ENCODE measurements at places on chromosomes 2 and 18.
A peak's percentile ranks its signal among the peaks of the same experiment; 100 is the strongest.

GRCh38 chr2:40281021-40281940 is 170.6 kb downstream of the SLC8A1 start:
- no peak for DNase-seq

GRCh38 chr2:201913201-201913600 is 106.9 kb downstream of the CDK15 start:
- no peak for DNase-seq

DNA sequence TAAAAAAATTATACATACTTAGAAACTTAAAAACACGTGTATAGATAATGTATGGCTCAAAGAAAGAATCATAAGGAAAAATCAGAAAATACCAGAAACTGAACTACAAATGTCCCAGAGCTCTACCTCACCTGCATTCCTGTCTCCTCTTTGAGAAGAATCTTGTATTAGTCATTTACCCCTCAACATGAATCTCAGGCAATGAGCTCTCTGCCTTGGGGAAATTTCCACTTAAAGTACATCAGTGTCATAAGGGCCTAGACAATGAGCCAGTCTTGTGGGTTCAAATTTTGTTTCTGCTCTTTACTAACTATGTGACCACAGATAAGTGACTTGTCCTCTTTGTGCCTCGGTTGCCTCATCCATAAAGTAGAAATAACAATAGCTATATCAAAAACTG is 40.1 kb downstream of the SCG2 start:
- DNase-seq = no peak

DNA sequence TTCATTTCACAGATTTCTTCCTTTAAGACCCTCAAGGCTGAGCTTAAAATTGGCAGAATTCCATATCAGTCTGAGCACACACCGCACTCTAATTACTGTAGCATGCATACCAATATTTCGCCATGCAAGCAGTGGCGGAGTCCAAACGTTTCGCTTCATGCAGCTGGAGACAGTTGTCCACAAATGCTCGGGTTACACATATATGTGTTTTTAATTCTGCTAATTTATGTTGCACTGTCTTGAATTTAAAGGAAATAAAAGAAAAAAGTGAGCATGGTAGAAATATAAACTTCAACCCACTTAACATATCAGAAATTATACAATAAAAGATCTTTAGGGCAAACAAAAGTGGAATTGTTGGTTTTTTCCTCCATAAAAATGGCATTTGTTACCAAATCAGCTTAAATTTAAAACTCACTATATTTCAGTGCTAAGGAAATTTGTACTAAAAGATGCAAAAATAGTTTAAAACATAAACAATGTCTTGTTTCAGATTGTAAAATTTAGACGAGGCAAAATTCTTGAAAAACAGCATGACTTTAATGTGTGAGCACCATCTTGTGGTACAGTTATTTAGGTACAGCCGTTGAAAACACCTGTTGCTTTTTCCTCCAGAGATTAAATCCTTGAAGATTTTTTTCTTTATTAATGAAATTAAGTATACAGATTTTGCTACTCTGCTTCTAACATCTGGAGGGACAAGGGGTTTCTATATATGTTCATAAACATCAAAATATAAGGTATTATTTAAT is 24.1 kb upstream of the KANSL1L start:
- DNase-seq = no peak

GRCh38 chr2:64036034-64036705 is 16.9 kb upstream of the VPS54 start:
- no peak for DNase-seq

DNA sequence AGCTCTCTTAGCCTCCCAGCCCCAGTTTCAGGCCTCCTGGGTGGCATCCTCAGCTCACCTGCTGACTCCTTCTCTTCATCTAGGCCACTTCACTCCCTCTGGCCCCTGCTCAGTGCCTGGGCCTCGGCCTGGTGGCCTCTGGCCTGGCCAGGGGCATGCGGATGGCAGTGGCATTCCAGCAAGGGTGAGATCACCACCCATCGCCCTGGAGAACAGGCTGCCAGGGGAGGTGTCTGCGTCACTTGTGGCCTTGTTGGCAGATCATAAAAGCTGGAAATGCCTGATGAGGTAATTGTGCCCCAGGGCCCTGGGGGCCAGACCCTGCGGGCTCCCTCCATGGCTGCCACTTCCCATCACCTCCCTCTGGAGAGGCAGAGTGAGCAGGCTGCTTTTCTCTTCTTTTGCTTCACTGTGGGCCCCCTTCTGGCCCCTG is 72.5 kb upstream of the SMAD2 start:
- no peak for DNase-seq

DNA sequence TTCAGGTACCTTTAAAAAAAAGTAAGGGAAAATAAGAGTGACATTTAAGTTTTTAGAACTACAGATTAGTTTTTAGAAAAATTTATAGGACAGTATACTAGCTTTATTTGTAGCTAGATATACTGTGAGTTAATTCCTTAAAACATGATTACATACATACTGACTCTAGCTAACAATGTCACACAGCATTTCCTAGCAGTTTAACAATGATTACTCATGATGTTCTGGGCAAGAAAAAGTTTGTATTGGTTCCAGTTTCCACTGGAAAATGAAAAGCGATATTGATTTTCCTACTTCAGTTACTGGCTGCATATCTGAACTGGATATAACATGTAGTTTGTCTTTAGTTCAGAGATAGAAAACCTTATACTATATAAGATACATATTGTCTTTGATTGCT is 19.4 kb downstream of the SLC39A6 start:
- DNase-seq = no peak

GRCh38 chr2:103660519-103660918 is 898.7 kb downstream of the TMEM182 start:
- DNase-seq = no peak

- no peak for DNase-seq
Observed at GRCh38 chr2:95294579-95295250, 2.4 kb upstream of the KCNIP3 start.

DNA sequence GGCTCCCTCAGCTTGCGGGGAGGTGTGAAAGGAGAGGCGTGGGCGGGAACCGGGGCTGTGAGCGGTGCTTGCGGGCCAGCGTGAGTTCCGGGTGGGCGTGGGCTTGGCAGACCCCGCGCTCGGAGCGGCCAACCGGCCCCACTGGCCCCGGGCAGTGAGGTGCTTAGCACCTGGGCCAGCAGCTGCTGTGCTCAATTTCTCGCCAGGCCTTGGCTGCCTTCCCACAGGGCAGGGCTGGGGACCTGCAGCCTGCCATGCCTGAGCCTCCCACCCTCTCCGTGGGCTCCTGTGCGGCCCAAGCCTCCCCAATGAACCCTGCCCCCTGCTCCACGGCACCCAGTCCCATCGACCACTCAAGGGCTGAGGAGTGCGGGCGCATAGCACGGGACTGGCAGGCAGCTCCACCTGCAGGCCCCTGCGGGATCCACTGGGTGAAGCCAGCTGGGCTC is 48.2 kb downstream of the RNF138 start:
- no peak for DNase-seq

- no peak for DNase-seq
Observed at GRCh38 chr2:40189881-40190280, 262.0 kb downstream of the SLC8A1 start.

- DNase-seq = no peak
Observed at GRCh38 chr18:72391427-72391826, 152.7 kb downstream of the CBLN2 start.

- DNase-seq = no peak
Observed at GRCh38 chr2:145221032-145221431, 701.1 kb upstream of the ZEB2 start.

DNA sequence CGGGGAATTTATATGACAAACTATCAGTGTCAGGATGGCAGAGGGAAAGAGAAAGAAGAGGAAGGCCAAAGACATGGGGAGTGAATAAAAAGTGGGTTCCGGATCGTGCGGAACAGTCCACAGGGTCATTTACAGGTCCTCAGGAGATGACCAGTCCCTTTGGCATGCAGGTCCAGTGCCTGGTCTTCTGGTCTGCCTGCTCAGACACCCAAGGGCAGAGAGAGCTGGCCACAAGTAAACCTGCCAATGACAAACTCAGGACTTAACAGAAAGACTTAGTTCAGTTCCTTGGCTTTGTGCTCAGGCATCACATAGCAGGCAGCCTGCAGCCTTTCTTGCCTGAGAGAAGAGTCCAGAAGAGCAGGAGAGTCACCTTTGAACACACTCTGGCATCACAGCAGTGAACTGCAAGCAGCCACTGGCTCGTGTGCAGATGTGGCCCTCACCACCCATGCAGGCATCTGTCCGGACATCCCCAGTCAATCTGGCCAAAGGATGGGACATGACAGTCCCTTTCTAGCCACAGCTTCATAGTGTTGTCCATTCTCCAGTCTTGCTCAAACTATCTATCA is 14.0 kb downstream of the TMEM127 start:
- DNase-seq = peak; percentile 74

DNA sequence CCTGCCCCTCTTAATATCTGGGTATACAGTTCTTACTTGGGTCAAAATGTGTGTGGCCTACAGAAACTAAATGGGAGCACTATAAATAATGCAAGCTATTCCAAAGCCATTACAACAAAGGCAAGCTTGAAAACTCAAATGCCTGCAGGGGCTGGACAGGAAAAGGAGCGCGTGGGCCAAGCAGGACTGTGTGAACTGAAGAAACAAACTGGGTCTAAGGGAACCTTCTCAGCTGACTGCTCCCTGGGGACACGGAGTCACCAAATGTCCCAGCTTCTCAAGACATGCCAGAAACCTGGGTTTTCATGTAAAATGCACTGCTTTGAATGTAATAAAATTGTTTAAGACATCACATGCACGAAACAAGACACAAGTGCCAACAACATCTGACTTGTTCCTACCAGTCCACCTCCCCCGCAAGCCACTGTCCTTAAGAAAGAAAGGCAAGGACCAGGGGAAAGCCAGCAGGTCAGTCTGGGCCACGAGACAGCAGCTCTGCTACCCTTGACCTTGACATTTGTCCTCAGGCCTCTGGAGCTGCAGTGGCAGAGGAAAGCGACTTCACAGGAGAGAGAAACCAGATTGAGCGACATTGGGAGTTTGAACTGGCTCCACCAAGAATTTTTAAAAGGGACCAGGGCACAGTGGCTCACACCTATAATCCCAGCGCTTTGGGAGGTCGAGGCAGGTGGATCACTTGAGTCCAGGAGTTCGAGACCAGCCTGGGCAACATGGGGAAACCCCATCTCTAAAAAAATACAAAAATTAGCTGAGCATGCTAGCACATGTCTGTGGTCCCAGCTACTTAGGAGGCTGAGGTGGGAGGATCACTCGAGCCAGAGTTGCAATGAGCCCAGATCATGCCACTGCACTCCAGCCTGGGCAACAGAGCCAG is 89.7 kb upstream of the SH3BP4 start:
- DNase-seq = no peak

DNA sequence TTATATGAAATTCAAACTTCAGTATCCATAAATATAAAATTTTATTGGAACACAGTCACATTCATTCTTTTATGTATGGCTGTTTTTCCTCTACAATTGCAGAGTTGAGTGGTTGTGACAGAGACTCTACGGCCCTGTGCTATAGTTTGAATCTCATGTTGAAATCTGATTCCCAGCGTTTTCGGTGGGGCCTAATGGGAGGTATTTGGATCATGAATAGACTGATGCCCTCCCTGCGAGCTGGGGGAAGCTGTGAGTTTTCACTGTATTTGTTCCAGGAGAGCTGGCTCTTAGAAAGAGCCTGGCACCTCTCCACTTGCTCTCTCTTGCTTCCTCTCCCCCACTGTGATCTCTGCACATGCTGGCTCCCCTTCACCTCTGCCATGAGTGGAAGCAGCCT is 1.7 kb downstream of the PFN4 start:
- DNase-seq = peak; percentile 9

- DNase-seq = no peak
Observed at GRCh38 chr2:189218236-189218635, 38.7 kb upstream of the COL5A2 start.

GRCh38 chr18:48782381-48782861 is 168.3 kb downstream of the SMAD7 start:
- no peak for DNase-seq

DNA sequence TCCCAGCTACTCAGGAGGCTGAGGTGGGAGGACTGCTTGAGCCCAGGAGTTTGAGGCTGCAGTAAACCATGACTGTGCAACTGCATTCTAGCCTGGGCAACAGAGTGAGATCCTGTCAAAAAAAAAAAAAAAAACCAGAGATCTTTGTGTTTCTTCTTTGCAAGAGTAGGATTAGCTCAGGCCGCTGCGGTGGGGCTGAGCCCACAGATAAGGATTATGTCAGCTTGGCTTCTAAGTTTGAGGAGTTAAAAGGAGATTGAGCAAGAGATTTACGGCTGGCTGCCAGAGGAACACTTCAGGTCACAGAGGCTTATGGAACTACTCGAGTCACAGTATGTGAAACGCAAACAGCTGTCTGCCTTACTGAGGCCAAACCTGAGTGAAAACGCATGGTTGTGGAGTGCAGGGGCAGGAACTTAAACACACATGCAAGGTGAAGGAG is 146.7 kb upstream of the L3MBTL4 start:
- no peak for DNase-seq

- no peak for DNase-seq
Observed at GRCh38 chr18:39480494-39481195, 1915.0 kb upstream of the CELF4 start.

- no peak for DNase-seq
Observed at GRCh38 chr2:232102380-232102779, 140.9 kb downstream of the DIS3L2 start.

- no peak for DNase-seq
Observed at GRCh38 chr18:57644540-57644939, 22.9 kb upstream of the NARS1 start.

DNA sequence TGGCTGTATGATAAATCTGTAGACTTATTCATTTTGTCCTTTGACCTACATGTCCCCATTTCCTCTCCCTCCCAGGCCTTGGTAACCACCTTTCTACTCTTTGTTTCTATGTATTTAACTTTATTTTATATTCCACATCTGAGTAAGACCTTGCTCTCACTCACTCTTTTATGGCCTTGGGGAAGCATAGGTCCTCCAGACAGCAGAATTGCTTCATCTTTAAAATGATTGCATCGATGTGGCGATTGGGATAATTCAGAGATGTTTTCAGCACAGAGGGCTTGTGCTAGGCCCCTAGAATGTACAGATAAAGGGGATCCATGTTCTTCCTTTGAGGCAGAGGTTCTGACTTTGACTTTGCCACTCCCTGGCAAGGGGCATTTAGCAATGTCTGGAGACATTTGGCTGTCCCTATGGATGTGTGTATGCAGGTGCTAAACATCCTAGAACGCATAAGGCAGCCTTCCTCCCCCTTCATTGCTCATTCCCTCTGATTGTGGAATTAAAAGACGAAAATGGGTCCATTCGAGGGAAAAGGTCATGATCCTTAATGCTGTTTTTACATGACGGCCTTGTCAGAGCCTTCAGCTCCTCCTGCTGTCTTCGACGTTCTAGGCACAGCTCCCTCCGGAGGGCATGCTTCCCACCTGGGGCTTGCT is 1.2 kb upstream of the GPR39 start:
- no peak for DNase-seq

GRCh38 chr2:241099246-241099645 is 2.8 kb downstream of the MTERF4 start:
- no peak for DNase-seq
